LNCaP clone FGC (cell line): ENCODE measurements at places on chromosomes 3 and 15.

DNA sequence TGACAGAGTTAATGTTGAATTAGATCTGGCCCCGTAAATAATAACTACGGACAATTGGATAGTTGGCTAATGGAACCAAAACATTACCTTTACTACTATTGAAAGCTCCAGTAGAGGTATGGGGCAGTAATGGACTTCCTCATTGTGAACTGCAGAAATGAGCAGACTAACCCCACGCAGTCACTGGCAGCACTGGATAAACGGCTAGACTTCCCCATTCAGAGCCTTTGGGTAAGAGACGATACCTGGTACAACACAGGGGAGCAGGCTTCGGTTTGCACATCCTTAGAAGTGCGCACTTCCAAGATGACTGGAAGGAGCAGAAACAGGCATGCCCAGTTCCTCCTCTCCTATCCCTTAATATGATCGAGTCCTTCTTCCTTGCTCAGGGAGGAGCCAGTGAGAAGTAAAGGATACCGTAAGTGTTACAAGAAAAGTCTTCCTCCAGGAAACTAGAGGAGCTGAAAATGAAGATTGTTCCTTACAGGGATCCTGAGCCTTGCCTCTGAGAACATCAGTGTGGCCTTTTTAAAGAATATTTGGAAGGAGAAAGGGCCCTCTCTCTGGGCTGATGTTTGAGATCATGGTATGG, 100.5 kb upstream of the NECTIN3 start:
- no peak for DNase-seq

- DNase-seq, result no peak
Measured at GRCh38 chr15:33215941-33216872, 21.7 kb upstream of the FMN1 start.

DNA sequence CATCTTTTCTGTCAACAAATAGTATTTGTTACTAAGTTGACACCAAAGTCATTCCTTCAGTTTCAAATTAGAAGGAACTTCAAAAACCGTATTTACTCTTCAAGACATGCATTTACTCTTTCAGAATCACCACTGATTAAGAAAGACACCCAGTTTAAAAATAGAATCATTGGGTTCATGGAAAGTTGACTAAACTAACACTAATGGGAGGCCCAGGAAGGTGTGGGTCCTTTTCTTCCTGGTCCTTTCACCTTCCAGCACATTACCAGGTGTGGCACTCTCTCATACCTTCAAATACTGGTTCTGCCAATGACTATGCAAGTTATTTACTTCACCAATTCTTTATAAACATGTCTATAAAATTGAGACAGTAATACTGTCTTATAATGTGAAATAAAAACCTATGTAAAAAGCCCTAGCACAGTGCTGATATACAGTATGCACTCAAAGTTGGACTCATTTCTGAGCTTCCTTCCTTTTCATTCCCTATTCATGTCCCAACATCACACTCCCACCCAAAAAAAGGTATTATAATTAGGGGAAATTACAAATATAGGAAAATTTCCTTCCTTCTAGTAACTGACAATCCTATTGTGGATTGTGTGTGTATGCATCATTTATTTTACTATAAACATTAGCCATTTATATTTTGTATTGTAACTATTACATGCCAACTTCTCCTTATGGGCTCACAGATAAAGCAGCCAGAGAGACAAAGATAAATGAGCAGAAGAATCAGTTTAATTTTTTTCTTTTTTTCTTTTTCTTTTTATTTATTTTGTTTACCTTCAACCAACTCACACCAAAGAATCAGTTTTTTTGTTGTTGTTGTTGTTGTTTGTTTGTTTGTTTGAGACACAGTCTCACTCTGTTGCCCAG, 48.9 kb downstream of the LRRFIP2 start:
- no peak for DNase-seq

DNA sequence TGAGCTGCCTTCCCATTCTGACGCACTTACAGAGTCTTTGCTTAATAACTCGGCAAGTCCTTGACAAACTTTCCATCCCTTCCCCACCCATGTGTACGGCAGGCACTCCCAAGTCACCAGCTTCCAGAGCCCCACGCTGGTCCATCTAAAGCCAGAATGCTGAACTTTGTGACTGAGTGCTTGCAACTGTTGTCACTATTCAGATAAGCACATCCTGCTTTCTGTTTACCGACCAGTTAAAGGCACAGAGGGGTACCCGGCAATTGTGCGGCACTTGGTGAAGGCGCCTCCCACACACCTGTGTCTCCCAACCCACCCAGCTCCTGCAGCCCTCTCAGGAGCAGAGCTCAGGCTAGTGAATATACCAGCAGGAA, 430.6 kb downstream of the FOXP1 start:
- no peak for DNase-seq

DNA sequence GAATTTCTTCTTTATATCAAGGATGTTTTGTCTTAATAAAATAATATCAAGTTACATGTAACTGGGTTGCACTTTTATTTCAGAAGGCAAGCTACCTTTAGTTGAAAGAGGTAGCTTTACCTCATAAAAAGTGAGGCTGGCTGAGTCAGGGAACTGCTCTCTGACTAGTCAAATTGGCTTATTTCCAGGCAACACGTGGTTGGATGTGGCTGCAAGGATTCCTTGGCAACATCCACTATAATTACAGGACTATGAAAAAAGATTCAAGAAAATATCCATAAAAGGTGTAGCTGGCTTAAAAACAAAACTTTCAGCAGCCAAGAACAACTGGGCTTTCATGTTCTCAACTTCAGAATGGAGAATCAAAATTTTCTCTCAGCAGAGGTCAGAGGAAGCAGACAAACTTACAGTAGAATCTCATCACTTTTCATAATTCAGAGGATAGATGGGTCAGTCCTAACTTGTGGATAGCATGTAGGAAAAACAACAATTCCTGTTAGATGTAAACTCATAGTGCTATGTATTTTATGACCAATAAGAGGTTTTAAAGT, 779.1 kb downstream of the MECOM start:
- DNase-seq, result peak; percentile 81

- DNase-seq, result no peak
Measured at GRCh38 chr15:85839643-85840042, 44.9 kb upstream of the KLHL25 start.

DNA sequence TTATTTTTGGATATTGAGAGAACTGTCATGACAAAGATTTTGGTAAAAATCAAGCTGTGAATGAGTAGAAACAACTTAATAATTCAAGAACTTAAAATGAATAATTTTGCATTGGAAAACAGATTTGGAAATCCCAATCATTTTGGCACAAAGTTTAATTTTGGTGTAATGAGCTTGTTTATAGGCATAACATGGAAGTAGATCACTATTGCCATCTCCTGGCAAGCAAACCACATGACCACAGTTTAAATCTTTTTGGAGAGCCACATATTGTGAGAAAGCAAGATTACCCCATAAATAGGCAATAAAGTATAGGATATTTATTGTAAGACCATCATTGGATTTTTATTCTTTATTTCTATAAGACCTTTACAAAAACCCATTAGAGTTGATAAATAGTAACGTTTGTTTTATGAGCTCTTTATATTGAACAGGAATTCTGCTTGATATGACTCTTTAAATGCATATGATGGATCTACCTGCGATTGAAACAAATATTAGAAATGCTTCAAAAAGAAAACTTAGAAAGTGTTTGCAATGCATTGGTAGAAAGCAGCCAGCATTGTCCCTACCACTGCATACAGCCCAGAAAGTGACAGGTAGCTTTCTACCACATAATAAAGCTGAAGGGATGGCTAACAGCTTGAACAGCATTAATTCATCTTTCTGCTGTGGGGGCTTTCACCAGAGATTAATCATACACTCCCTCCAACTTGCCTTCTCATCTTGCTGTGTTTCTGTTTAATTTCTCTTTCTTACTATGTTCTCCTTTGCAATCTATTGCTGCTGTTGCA, 766.8 kb downstream of the TBL1XR1 start:
- DNase-seq, result peak; percentile 75
